IPS DF 19.7 (cell line): ENCODE measurements at places on chromosomes 7 and 10.

GRCh38 chr7:155807789-155808548 lies 4.3 kb downstream of the SHH start:
- DNase-seq: no peak

DNA sequence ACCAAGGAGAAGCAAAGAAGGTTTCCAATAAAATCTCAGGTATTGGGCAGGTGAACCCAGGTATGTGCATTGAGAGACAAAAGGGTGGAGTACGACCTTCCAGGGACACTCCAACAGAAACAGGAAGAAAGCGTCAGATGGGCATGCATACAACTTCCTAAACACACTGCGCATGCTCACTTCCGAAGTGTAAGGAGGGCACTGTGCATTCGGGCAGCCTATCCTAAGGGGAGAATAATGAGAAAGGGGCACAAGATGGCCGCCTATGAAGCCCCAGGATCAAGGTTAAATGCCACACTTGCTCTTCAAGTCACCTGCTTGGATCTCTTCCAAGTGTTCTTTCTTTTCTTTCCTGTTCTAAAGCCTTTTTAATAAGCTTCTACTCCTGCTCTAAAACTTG lies 39.4 kb upstream of the PRSS1 start:
- DNase-seq: no peak

DNA sequence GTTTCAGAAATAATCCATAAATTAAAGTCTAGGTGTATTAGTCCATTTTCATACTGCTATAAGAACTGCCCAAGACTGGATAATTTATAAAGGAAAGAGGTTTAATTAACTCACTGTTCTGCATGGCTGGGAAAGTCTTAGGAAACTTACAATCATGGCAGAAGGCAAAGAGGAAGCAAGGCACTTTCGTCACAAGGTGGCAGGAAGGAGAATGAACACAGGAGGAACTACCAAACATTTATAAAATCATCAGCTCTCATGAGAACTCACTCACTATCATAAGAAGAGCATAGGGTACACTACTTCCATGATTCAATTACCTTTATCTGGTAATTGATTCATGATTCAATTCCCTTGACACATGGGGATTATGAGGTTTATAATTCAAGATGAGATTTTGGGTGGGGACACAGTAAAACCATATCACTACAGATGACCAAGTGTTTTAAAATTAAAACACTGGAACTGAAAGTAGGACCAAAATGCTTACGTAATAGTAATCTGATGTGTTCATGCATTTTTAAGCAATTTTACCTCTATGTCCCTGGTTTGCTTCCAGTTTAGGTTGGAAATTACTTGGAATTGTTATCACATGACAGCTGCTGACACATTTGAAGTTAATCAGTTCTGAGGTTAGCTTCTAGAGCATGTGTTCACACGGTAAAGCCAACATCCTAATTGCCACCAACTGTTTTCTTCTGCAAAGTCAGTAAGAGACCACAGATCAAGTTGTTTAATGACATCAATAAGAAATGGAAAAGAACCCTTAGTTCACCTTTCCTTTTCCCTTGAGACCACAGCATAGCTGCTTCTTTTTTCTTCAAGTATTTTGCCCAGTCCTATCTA lies 48.4 kb upstream of the SEMA3C start:
- no peak for DNase-seq

- DNase-seq: no peak
These were observed 21.5 kb upstream of the GRIFIN start for GRCh38 chr7:2497500-2498336.

DNA sequence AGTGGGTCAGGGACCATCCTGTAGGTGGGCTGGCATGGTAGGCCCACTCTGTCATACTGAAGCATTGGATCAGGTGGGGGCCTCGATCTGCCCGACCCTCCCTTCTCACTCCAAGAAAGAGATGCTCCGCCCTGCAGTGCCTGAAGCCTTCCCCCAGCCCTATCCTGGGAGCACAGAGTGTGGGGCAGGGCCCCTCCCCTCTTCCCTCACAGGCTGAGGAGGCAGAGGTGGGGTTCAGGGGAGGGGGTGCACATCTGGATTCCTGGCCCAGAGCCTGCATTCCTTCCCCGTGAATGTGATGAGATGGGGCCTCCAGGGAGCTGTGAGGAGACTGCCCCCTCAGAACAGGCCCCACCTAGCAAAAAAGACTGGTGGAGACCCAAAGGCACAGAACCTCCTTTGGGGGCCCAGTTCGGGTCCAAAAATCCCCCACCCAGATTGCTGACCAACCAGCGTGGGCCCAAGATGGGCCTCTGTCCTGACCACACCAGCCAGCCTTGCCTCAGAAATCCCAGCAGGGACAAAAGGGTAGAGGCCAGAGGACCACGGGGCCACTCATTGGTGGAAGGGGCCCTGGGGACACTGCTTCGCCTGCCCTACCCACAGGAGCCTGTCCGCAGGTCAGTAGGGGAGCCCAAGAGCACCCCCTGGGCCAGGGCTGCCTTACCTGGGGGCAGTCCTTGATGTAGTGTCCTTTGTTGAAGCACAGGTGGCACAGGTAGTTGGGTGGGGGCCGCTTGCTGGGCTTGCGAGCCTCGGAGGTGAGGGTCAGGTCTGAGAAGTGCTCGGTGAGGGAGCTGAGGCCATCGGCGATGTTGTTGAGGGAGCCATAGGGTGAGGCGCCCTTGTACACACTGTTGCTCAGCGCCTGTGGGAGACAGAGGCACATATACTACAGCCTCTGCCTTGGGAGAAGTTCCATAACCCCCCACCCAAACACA lies 13.3 kb downstream of the ZCCHC24 start:
- DNase-seq: no peak

DNA sequence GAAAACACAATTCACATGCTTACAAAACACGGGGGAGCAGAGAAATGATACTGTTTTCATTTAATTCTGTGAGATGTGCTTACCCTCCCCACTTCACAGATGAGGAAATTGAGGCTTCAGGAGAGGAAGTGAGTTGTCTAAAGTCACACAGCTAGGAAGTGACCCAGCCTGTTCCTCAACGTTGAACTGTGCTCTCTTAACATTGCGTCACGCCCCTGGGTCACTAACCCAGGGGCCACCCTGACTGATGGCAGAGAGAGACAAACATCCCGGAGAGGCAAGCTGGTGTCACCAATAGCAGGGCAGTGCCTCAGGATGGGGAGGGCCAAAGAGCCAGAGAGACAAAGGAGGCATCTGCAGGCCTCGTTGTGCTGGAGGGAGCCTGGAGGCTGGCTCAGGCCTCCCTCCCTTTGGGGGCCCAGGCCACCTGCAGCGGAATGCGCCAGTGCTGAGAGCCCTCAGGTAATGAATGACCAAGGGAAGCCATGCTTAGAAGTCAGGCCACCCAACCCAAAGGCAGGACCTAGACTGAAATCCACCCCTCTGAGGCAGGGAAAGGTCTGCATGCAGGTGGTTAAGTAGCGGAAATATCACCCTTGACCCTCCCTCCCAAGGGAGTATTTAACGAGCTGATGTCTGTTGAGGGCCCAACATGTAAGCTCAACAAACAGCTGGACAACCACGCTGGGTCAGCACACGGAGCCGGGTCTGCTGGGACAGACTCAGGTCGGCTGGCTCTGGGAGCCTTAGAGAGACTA lies 81.3 kb downstream of the C10orf105 start:
- DNase-seq: no peak

GRCh38 chr7:27187475-27188385 lies 2.7 kb upstream of the HOXA11 start:
- DNase-seq: no peak

- DNase-seq: no peak
These were observed 5.2 kb downstream of the GHRHR start for GRCh38 chr7:30968747-30969603.

- no peak for DNase-seq
These were observed 90.4 kb downstream of the CHST15 start for GRCh38 chr10:124003070-124003419.
